ENCODE measurements at places on chromosomes 3 and 15. TPM values are rescaled to one million over a fixed set of nuclear protein-coding genes. Genes with fewer than 3 reads are reported as not detected.

Gene COL7A1
- 2.3 TPM for total RNA-seq

Gene CCK
- not detected for total RNA-seq

Gene TEX55
- total RNA-seq = not detected

DNA sequence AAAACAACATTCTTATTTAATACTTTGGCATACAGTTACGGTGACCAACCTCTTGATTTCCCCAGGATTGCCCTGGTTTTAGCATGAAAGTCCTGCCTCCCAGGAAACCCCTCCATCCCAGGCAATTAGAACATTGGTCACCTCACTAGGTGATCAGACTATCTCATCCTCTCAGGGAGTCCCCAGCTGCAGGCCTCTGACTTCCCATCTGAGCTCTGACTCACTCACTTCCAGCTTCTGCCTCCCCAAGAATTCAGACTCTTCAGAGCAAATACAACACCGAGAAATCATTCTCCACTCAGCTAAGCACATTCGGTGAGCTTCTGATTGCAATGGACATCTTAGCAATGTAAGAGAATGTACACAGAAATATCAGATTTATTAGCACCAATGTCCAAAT is 92.4 kb upstream of the HES1 start:
- no peaks in the 10 kb centered on the region for H3K36me3 ChIP-seq
- H3K4me3 ChIP-seq = no peak overlapping the region
- H3K27ac ChIP-seq = no peak overlapping the region
- peaks cover 13% of the 10 kb centered on the region for H3K27me3 ChIP-seq
- no peak for DNase-seq

- no peak for DNase-seq
- no peaks in the 10 kb centered on the region for H3K4me1 ChIP-seq
- no peak overlapping the region for H3K4me3 ChIP-seq
These were observed 93.3 kb upstream of the HACD2 start for GRCh38 chr3:123678108-123678511.

GRCh38 chr3:153291059-153291685 is 129.1 kb downstream of the RAP2B start:
- peaks cover 10% of the 10 kb centered on the region for H3K4me1 ChIP-seq
- no peak overlapping the region for H3K4me3 ChIP-seq
- H3K36me3 ChIP-seq = no peaks in the 10 kb centered on the region
- DNase-seq = no peak
- H3K27ac ChIP-seq = no peak overlapping the region
